ENCODE measurements at places on chromosomes 6 and 20. TPM values are rescaled to one million over a fixed set of nuclear protein-coding genes. Genes with fewer than 3 reads are reported as not detected.

Gene SLPI
- total RNA-seq: 6.8 TPM

- no peak for DNase-seq
Observed at GRCh38 chr6:90008189-90008907, 114.1 kb downstream of the GJA10 start.

GRCh38 chr20:23654717-23655116, 17.0 kb upstream of the CST3 start:
- no peak for DNase-seq

DNA sequence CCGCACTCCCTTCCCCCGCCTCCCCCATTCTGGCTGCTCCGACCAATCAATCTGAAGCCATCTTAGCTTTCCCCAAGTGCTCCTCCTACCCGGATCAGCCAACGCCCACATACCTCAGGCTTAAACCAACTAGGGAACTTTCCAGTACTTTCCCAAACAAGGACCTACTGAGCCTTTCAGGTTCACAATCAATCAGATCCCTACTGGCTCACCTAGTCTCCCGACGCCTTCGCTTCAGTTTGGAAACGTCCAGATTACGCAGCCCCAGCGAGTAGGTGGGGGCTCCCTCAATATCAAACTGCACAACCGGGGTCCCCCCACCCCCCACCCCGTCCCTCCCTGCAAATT, 432 bp downstream of the HSPA1L start:
- peak; percentile 97 for DNase-seq

- DNase-seq: no peak
Observed at GRCh38 chr6:113647143-113647889, 209.8 kb upstream of the MARCKS start.

Measured in urinary bladder (tissue), 4 donors.